ENCODE measurements at places on chromosomes 2 and 18.

DNA sequence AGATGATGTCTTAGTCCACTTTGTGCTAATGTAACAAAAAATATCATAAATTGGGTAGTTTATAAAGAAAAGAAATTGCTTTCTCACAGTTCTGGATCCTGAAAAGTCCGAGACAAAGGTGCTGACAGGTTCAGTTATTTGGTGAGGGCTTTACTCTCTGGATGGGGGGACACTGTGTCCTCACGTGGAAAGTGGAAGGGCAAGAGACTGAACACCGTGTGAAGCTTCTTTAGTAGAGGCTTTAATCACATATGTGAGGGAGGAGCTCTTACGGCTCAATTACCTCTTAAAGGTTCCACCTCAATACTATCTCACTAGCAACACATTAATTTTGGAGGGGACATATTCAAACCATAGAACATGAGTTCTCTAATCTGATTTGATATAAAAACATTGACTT lies 204.3 kb downstream of the FSIP2 start:
- DNase-seq: no peak

DNA sequence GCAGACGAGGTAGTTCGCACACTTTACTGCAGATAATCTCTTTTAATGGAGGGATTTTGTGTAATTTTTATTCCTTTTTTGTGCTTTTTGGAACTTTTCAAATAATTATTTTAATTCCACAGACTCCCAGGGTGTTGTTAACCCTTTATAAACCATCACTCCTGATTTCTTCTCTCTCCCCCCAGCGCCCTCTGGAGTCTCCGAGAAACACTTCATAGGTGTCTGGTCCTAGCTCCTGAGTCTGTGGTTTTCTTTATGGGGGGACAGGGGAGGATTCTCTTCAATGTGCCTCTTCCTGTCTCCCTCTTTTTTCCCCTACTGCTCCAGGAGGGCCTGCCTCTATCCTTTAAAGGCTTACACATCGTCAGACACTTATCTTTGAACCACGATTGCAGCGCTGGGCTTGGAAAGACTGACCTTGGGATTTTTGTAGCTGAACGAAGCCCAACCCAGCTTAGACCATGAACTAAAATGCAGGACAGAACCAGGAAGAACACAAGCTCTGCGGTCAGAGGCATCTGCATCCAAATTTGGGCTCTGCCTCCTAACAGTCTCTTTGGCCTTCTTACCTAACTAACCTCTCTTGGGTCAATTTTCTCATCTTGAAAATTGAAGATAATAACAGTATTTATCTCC lies 7.1 kb upstream of the PKDCC start:
- no peak for DNase-seq

- DNase-seq: no peak
These were observed 26.4 kb upstream of the CYTIP start for GRCh38 chr2:157470321-157470720.

DNA sequence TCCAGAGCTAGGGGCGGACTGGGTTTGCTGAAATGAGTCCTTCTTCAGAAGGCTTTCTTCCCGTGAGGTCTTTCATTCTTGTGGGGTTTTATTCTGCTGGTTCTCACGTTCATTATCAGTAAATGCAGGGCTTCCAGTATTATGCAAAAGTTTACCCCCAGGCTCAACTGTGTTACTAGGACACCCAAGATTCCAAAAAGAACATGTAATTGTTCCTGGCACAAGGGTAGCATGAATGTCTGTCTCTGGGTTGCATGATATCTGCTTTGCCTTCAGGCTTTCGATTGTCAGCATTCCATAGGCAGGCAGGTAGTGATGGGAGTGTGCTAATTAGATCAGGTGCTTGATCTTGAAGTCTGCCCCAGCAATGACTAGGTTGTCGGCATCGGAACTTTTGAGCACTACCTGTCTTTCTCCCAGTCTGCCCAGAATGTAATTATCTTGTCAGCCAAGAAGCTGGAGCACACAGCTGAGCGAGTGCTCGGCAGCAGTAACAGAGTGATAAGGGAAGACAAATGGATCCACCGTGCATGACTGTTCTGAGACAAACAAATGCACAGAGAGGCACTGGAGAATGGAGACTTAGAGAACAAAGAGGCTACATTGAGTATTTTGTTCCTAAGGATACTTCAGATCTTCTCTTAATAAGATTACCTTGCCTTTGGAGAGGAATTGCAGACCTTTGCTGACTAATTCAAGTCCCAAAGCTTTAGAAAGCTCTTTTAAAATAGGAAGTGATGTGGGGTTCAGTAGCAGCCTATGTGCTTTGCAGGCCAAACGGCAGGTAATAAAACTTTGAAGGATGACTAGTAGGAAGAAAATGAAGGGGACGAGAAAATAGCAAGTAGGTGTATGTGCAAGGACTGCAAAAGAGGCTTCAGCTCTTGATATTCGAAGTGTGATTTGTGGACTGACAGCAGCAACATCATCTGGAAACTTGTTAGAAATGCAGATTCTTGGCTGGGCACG lies 41.9 kb downstream of the ITGB6 start:
- no peak for DNase-seq

DNA sequence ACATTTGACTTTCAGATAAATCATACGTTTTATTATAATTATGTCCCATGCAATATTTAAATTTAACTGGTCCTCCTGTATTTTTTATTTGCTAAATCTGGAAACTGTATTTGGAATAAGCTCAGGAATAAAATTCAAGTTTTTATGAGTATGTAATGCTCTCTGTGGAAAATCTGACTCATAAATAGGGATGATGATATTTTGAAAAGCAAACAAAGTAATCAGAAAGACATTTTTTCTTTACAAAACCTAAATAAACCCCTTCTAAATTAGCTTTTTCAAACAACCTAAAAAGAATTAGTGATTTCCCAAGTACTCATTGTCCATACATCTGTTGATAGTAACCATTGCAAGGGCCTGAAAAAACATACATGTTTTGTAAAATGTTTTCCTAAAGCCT lies 41.1 kb downstream of the ASB1 start:
- DNase-seq: no peak

DNA sequence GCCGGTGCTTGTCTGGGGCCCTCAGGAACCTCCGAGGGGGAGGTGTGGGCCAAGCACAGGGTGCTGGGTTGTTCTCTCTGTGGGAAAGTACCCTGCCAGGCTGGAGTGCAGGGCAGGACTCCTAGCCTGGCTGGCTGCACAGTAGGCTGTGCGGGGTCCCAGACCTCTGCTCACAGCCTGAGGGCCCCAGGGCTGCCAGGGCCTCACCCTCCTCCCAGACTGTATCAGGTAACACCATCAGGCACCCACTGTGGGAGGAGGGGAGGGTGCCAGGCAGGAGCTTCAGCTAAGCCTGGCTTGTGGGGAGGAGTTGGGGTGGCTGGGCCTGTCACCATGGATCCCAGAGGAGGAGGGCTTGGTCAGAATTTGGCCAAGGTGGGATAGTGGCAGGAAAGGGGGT lies 211.9 kb upstream of the SMAD2 start:
- DNase-seq: no peak

GRCh38 chr2:104537116-104537515 lies 316.8 kb upstream of the POU3F3 start:
- DNase-seq: no peak

DNA sequence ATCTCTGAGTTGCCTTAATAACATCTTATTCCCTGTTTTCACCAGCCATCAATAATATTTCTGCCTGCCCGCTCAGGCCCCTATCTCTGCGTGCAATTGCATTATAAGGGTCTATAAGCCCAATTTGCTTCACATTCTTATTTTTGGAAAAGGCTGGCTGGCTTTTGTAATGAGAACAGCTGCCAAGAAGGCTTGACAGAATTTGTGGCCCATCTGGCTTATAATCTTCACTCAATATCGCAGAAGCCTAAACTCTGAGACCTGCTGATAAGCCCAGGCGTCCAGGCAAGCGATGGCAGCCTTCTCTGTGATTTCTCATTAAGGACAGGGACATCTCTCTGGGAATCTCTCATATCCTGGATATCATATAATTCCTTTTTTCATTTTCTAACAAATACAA lies 1618.6 kb upstream of the CELF4 start:
- DNase-seq: no peak

DNA sequence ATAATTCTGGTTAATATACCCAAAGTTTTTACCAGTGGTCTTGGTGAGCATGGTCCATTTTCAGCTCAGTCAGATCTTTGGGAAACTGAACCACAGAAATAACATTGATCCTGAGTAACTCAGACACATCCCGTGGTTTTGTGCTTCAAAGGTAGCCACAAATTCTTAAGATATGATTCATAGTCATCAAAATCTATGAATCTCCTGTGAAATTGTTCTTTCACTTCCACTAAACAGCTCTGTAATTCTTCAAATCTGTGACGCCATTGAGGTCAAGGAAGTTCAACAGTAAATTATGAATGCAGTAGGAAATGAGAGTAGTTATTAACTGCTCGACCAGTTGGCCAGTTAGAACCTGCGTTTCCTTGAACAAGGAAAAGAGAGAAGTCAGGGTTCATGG lies 147.3 kb downstream of the IRS1 start:
- DNase-seq: peak; percentile 97

GRCh38 chr2:144705328-144706245 lies 185.7 kb upstream of the ZEB2 start:
- DNase-seq: no peak

GRCh38 chr18:57618910-57619309 lies 2.7 kb downstream of the NARS1 start:
- no peak for DNase-seq

DNA sequence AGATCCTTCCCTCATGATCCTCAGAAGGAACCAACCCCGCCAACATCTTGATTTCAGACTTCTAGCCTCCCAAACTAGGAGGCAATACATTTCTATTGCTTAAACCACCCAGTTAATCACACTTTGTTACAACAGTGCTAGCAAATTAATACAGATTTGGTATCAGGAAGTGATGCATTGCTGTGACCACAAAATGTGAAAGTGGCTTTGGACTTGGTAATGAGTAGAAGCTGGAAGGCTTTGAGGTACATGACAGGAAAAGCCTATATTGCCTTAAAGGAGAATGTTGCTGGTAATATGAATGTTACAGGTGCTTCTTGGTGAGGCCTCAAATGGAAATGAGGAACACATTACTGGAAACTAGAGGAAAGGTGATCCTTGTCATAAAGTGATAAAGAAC lies 260.3 kb downstream of the SATB2 start:
- DNase-seq: no peak

DNA sequence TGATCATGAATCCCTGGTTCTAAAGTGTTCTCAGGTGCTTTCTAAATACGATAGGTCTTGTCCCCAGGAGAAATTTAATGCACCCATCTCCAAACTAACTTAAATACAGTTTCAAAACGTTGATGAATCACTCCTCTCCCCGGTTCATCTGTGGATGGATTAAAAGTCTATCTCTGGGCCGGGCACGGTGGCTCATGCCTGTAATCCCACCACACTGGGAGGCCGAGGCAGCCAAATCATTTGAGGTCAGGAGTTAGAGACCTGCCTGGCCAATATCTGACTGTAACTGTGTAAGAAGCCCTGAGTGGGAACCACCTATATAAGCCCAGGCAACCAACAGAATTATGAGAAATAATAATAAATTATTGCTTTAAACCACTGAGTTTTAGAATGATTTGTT lies 78.7 kb downstream of the LONRF2 start:
- no peak for DNase-seq

DNA sequence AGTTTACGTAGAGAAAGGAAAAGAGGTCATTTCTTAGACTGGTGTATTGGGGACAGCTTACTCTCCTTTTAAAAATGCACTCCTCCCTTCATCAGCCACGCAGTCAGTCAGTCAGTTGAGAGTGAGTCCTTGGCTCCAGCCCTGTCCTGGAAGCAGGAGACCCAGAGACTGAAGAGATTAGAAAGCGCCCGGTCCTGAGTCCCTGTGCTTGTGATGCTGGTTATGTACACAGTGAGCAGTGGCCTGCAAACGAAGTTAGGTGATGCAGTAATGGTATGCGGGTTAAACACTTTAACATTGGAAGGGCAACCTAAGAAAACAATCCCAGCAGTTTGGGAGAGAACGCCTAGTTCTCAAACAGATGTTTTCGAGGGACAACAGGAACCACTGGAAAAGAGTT lies 6.3 kb upstream of the ASB1 start:
- DNase-seq: no peak

DNA sequence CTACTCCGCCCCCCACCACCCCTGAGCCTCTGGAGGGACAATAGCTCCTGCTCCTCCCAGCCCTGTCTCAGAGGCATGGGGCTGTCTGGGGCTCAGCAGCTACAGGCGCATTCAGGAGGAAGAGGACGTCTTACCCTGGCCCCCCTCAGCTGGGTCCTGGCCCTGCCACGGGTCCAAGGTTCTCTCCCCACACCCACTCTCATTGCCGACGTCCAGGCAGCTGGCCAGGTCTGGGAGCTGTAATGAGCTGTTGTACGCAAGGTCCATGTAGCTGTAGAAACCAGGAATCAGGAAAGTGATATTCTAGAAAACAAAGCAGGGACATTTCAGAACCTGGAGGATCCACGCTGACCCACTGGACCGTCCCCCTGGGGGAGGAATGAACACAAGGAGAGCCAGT lies 13.5 kb downstream of the PASK start:
- DNase-seq: no peak
